ENCODE measurements at places on chromosomes 11 and 22.

DNA sequence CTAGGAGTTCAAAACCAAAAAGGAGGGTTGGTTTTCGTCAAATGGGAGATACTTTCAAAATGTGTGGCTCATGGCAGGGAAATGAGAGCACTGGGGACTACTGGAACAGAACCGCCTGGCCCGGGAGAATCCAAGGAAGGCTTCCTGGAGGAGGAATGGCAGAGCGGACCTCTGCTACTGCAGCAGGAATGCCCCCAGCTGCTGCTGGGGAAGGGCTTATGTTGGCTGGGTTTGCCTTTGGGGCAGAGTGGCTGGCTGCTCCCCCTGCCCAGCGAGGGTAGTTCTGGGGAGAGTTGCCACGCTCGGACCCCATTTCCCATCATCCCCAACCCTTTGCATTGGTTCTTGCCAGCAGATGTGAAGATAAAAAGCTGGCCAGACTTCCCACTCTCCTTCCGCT lies 10.6 kb upstream of the APOBEC3A start:
- no peak for DNase-seq

DNA sequence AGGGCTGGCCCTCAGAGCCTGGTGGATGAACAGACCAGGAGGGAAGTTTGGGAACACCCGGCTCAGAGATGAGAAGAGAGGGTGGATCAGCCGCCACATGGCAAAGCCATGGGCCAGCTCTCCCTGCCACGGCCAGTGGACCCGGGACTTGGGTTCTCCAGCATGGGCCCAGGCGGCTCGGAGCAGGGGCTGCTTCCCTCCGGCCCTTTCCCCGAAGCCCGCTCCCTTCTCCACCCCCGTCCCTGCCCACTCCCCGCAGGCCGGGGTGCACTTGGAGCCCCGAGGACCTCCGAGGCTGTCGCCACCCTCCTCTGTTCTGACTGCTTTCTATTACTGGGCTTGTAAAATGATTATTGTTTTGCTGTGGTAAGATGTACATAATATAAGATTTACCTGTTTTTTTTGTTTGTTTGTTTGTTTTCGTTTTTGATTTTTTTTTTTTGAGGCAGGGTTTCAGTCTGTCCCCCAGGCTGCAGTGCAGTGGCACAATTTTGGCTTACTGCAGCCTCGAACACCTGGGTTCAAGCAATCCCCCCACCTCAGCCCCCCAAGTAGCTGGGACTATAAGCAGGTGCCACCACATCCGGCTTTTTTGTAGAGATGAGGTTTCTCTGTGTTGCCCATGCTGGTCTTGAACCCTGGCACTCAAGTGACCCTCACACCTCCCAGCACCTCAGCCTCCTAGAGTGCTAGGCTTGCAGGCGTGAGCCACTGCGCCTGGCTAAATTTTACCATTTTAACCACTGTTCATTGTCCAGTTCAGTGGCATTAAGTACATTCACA lies 11.3 kb upstream of the TH start:
- DNase-seq = no peak

- DNase-seq = no peak
Measured at GRCh38 chr11:67002297-67002913, 20.5 kb upstream of the SYT12 start.

DNA sequence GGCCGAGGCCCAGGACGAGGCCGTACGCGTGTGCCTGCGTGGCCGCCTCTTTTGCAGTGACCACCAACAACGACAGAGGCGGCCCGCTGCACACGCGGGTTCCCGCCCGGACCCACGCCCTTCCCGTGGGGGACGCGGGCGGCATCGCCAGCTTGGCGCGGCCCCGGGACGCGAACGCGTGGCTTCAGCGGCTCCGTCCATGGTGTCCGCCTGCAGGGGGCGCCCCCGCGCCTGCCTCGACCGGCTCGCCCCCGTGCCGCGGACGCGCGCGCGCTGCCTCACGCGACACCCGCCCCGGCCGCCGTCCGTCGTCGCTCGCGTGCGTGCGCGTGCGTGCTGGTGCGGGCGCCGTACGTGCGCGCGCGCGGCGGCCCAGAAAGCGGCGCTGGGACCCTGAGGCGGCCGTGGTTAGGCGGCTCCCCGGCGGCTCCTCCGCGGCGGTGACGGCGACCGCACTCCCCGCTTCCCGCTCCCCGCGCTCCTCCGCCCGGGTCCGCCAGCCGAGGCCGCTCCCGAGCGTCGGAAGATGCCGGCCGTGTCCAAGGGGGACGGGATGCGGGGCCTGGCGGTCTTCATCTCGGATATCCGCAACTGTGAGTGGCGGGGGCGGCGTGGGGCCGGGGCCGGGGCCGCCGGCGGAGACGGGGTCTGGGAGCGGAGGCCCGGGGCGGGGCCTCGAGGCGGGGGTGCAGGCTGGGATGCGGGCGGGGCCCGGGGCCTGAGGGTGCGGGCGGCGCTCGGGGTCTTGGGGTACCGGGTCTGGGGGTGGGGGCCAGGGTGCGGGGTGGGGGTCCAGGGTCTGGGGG lies at the start of gene AP2A2:
Gene AP2A2, plus strand, starts transcription at position 375 of the 806 bp plus-strand sequence. Its CDS starts 152 bp downstream, at position 527.
- DNase-seq = peak; percentile 95

- no peak for DNase-seq
Measured at GRCh38 chr22:31083923-31084810, 3.0 kb downstream of the SMTN start.

DNA sequence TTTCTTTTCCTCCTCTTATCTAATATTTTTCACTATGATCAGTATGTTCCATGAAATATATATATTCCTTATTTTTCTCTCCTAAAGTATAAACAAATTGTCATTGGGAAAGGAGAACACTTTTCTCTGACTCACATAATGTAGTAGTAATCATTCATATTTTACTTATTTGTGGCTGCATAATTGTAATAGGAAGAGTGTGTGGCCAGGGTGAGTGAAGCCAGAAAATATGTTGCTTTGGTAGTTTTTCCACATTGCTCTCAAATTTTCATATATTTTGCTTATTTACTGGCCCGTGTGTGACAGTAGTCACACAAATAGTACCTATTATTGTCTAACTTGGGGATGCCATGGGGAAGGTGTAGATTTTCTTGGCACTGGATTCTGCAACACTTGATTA lies 172.1 kb downstream of the DYNC2H1 start:
- DNase-seq = no peak
